Esophagus mucosa (tissue), 1 donor: ENCODE measurements at places on chromosomes 5 and 9. TPM values are rescaled to one million over a fixed set of nuclear protein-coding genes. Genes with fewer than 3 reads are reported as not detected.

Gene KIF24
- 2.0 TPM for total RNA-seq

Gene HTR1A
- total RNA-seq = not detected

Gene GZMA
- total RNA-seq = 0.36 TPM

Gene RGS7BP
- 0.12 TPM for total RNA-seq

Gene ANKRD20A1
- 5.9 TPM for total RNA-seq

Gene IGFBPL1
- not detected for total RNA-seq

Gene CATSPER3
- total RNA-seq = 0.40 TPM

Gene ZCCHC9
- 17.1 TPM for total RNA-seq

Gene TRIM36
- 1.2 TPM for total RNA-seq

Gene PDLIM4
- total RNA-seq = 26.9 TPM

Gene LCNL1
- total RNA-seq = 0.20 TPM

Gene MED27
- total RNA-seq = 17.9 TPM

DNA sequence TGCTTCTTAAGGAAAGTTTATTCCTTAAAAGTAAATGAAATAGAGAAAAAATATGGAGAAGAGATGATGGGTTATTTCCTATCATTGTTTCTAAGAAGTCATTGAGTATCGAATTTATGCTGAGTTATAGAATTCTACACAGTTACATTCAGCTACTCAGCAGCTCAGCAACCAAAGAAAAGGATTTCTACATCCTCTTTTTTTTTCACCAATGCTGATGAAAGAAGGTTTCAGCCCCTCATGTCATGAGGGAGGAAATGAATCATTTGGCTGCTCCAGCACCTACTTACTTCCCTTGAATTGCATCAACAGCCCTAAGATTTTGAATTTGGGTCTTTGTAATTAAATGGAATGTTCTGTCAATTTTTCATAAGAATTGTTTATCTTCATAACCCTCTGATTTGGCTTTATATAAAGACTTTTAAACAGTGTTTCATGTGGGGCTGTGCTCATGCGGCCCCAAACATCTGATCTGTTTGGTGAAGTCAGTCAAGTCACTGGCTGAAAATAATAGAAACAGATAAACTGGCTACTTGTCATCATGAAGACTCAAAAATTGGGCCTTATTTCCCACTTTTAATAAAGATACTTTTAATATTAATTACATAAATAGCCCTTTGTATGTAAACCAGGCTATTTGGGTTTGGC, 18.5 kb upstream of the SNX2 start:
- no peak for ATAC-seq

- peak; percentile 88 for ATAC-seq
Measured at GRCh38 chr5:96219580-96220281, 213.3 kb downstream of the PCSK1 start.

- no peak for ATAC-seq
Measured at GRCh38 chr5:122156724-122157325, 27.5 kb downstream of the ZNF474 start.

GRCh38 chr9:16132513-16132912, 579.7 kb downstream of the CCDC171 start:
- no peak for ATAC-seq

DNA sequence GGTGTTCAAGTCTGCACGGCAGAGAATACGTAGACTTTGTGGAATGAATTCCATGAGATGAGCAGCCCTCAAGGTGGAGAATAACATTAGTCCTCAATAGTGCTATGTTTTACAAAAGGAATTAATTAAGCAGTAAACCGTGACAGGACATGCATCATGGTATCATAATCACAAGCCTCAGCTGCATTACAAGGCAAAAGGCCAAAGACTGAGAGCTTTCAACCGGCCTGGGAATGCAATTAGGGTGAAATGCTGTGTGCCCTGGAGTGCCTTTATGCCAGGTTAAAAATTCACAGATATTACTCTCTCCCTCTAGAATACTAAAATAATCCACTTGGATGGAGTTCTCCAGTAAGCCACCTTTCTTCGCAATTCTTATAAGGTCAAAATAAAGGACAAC, 270.6 kb downstream of the MLLT3 start:
- ATAC-seq = peak; percentile 34

GRCh38 chr5:14497311-14497710, 84.3 kb upstream of the OTULINL start:
- no peak for ATAC-seq

DNA sequence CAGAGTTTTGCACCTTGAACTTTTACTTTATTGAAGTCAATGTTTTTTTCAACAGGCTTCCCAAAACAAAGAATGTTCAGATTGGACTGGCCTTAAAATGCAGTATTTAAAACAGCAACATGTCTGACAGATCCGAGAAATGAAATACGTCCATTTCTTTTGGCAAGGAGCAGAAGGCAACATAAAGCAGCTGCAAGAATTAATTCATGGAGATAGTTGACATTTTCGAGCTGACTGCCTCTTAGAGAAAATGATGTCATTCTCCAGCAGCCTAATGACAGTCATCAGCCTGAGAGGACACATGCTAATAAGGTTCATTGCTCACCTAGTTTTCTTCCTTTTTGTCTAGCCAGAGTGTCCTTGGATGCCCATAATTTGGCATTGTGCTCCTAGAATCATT, 232.2 kb upstream of the SEMA6A start:
- no peak for ATAC-seq

GRCh38 chr5:103539376-103540330, 22.9 kb downstream of the NUDT12 start:
- no peak for ATAC-seq

DNA sequence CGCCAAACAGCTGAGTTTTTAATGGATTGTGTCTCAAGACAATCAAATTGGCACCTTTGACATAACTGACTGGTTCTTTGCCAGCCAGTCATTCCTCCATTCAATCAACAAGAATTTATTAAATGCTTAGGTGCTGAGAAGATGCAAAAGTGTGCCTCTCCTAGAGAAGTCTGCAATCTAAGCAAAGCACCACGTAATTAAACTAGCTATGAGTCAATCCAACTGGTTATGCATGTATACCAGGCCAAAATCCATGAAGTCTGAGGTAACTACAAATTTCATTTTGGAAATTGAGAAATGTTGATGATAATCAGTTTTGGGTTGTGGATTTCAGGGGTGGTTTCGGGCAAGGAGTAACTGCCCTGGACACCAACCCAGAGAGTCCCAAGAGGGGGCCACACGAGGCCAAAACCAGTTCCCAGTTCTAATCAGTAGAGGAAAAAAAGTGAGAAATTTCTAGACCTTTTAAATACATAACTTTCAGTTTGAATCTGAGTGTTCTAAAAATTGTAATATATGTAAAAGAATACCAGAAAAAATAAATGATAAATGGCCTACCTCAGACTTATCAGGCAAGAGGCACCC, 92.6 kb downstream of the EFNA5 start:
- peak; percentile 90 for ATAC-seq

DNA sequence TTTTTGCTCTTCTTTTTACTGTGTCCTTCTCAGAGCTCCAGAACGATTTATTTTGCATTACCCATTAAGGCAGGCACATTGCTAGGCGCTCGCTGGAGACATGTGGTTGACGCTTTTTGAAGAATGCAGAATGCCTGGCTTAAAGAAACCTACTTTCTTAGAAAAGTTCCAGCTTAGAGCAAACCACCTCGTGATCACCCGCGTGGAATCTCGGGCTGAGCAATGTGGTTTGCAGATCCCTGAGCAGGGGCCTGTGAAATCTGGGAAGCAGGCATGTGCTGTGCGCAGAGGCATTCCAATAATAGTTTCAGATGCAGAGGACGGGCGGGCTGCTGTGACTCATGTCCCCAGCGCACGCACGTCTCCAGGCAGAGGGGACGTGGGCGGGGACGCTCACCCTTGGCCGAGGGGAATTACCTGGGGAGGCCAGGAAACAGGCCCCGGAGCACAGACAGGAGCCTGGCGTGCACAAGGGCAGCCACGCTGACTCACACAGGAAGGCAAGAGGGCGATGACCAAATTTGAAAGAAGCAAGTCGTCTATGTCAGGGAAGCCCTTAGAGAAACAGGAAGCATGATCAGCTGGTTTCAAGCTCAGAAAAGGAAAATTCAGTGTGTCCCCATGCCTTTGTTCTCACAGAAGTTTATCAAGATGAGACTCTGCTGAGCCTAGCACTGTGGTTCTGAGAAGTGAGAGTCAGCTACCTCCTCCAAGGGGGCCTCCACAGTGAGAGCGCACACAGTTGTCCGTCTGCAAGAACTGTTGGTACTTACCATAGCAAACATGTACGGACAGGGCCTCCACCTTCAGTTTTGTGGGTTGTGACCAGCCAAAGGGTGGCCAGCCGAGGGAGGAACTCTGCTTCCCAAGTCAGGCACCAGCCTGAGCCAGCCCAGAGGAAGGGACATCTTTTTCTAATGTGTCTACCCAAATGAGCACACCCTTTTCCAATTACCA, 218.6 kb downstream of the PIK3R1 start:
- peak; percentile 99 for ATAC-seq

DNA sequence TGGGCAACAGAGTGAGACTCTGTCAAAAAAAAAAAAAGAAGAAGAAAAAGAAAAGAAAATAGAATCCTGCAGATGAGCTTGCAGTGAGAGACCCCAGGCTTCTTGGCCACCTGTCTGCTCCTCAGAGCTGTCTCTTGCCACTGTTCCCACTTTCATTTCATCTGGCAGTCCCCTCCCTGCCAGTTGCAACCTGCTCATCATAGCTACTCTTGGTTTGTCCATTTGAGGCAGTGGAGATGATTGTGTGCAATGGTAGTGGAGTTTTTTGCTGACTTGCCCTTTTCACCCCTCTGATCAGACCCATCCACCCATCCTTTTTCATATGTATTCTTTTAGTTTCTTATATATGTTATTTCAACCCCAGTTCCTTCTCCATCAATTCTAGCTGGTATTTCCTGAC, 28.7 kb downstream of the ANKRD33B start:
- ATAC-seq = no peak

- no peak for ATAC-seq
Measured at GRCh38 chr5:54882841-54883240, 102.6 kb downstream of the ESM1 start.

DNA sequence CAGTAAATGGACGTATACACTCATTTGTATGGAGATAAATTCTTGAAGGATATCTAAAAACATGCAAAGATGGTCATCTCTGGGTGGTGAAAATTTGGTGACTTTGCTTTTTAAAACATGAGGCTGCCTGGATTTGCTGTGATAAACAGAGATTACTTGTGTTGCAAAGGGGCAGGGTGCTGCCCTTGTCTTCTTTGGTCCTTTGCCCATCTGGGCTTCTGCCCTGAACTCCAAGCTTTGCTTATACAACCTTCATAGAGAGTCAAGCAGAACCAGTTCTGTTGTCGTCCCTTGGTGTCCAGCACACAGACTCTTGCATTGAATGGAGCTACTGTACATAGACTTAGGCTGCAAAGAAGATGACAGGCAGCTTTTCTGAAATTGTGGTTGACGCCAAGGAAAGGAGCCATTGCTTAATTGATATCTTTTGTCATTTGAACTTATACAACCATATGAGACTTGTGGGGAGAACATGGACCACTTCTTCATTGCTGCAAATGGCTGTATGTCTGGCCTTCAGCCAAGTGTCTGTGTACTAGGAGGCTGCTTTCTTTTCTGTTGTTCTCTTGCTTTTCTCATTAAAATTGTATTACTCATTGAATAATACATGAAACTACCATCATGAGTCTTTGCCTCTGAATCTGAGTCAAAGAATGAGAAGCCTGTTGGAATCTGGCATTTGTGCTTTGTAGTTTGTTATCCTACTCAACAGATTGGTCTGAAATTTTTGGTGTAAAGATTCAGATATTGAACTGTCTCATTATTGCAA, 152.5 kb downstream of the DMRT2 start:
- ATAC-seq = no peak

GRCh38 chr5:56110646-56111403, 116.1 kb upstream of the IL6ST start:
- no peak for ATAC-seq
